ENCODE measurements at places on chromosomes 5 and 9.

DNA sequence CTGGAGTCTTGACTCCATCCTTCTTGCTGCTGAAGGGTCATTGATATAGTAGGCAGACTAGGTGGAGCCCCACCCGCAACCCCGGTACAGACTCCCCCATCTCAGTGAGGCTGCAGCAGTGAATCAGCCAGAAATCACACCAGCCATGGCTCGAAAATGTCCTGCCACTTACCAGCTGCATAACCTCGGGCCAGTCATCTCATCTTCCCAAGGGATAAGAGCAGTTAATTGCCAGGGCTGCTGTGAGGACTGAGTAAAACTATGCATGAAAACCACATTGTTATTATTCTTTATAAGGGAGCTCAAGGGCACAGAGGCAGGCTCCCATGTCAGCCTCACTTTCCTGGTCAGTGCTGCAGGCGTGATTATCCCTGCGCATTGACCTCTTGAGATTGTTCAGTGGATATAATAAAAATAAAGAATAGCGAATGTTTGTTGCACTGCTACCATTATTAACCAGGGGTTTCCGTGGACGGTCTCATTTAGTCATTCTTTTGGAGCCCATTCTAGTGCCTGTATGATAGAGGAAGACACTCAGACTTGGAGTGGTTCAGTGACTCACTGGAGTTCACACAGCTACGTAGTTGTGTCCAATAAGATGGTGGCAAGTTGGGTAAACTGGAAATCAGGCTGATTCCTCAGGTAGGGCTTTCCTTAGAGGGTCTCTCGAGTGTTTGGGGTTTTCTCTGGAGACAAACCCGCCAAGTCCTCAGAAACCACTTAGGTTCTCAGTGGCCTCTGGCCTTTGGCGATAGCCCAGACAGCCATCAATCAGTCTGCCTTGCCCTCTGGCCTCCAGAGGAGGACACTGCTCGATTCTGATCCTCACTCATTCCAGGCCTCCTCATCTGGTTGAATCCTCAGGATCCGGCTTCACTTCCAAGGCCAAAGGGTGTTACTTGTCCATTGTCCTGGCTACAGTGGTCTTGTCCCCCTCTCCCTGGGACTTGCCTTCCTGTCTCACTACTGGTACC lies 39.9 kb downstream of the COL15A1 start:
- no peak for DNase-seq

DNA sequence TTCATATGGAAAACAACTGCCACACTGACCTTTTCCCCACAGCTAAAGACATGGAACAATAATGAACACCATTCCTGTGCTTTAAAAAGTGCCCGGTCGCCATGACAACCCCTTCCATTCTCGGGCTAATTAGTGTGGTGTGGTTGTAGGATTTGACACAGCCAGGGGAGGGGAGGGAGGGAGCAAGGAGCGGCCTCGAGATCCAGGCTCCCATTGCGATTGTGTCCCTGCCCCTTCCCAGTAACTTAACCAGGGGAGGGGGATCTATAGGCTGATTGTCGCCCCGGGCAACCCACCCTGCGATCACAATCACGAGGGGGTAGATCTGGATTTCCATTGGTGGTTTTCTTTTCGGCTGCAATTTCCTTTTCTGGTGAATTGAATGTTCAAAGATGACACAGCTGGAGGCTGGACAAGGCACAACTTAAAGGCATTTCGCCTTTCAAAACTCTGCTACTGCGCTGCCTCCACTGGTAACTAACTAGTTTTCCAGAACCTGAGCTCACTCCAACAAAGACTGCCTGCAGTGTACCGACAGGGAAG lies 96.7 kb upstream of the RETREG1 start:
- no peak for DNase-seq

DNA sequence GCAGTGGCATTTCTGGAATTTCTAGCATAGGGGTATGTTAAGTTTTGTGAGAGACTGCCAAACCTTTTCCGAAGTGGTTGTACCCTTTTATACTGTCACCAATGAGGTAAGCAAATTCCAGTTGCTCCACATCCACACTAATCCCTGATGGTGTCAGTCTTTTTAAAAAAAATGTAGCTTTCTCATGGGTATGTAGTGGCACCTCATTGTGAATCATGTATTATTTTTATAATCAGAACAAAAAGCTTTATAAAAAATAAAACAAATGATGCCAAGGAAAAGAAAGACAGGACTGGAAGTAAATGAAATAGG lies 93.4 kb upstream of the CLINT1 start:
- DNase-seq = no peak

- DNase-seq = no peak
These were observed 216.0 kb upstream of the ANKRD55 start for GRCh38 chr5:56449071-56449640.

- DNase-seq = no peak
These were observed 159.6 kb downstream of the TLE4 start for GRCh38 chr9:79731171-79731890.

DNA sequence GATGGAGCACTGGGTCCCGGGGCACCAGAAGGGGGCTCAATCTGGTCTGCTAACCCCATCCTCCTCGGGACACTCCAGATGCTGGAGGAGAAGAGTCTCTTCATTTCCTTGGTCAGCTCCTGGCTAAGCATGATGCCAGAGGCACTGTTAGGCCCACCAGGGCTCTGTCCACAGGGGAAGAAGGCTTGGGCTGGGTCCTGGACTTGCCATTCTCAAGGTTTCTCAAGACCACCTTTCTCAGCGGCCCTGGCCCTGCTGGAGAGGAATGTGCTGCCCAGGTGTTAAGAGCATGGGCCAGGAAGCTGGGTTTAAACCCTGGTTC lies 7.9 kb downstream of the SH2D3C start:
- DNase-seq = no peak

GRCh38 chr5:115243412-115243811 lies 19.3 kb downstream of the PGGT1B start:
- no peak for DNase-seq

GRCh38 chr5:151477101-151477500 lies 29.7 kb downstream of the SLC36A1 start:
- DNase-seq = no peak

DNA sequence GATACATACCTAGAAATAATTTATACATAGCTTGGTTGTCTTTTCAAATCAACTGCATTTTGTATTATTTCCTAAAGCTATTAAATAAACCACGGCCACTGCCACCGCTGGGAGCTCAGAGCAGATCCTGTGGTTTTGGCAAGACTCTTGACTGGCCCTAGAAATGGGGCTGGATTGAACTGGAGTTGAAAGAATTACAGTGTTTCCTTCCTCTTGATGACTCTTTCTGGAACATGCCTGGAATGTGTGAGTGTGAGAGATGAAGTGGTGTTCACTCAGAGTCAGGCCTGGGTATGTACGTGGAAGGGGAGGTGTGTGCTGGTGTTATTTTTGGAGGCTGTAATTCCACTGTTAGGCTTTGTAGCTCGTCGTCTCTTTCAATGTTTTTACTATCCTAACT lies 45.9 kb downstream of the TEK start:
- no peak for DNase-seq

Measured in WERI-Rb-1 (cell line).